Activated naive CD4-positive, alpha-beta T cell treated with anti-CD3 and anti-CD28 coated beads for 36 hours (primary cell): ENCODE measurements at places on chromosomes 11 and 22.
A peak's percentile ranks its signal among the peaks of the same experiment; 100 is the strongest.

DNA sequence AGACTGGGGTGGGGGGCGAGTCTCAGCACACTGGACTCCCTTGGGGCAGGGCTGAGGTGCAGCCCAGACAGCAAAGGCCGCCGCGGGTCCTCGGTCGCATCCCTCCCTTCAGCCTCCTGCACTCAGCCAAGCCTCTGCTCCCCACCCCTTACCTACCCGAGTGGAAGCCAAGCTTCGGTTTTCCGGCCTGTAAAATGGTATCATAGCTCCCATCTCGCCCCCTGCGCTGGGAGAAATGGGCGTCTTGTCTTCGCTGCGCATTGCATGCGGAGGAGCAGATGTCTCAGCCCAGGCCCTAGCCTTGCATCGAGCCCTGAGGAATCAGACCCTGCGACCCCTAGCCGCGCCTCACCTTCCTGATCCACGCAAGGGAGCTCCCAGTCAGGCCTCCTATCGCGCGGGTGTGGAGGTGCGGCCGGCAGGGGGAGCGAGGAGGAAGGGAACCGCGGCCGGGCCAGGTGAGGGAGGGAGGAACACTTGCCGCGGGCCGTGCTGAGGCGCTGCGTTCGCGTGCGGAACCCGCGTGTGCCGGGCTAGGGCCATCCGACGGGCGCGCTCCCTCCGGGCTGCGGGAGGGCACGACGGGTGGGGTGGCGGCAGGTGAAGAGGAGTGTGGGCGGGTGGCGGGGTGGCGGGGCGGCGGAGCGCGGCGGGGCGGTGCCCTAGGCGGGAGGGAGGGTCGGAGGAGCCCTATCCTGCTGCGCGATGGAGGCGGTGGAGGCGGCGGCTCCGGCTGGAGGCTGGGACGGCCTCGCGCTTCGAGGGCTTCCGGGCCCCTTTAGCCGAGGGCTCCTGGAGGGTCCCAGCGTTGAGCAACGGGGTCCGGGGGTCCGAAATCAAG lies 4.1 kb upstream of the TBX1 start:
- DNase-seq = peak; percentile 83

DNA sequence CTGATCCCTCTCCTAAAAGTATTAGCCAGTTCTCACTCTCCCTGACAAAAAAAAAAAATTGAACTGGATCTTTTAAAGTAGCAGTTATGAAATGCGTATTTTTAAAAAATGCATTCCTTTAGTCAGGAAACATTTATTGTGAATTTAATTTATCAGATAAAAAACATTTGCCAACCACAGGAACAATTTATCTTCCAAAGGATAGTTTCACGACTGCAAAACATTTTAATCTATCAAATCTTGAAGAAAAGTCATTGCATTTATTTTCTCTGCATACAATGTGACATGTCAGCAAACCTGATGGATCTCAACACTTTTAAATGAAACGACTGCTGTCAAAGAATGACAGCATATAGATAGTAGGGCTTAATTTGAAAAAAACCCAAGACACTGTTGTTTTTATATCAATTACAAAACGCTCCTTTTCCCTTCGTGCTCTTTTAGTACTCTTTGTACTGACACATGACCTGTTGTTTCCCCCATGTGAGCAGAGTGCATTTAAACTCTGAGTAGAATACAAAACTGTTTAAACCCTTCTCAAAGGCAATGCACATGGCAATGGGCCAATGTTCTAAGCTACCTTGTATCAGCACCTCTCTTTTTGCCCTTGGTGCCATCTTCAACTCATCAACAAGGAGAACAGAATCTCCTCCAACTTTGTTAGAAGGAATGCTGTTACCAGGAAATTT lies 107.0 kb downstream of the ATG16L2 start:
- DNase-seq = no peak

DNA sequence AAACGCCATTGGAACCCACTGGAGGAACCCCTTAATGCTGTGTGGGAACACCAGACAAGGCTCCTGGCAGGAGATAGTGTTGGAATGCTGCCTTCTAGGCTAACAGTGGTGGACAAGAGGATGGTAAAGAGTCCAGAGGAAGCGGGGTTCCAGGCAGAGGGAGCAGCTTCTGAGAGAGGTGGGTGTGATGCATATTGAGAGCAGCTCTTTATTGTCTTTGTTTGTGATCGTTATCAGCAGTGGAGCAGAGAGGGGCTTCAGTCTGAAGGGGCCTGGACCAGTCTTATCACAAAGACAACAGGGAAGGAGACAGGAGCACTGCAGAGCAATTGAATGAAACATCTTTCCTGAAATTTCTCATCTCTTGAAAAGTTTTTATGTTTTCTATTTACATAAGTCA lies 106.8 kb upstream of the PLET1 start:
- no peak for DNase-seq

GRCh38 chr22:42444077-42444904 lies 12.1 kb upstream of the NFAM1 start:
- DNase-seq = peak; percentile 92

DNA sequence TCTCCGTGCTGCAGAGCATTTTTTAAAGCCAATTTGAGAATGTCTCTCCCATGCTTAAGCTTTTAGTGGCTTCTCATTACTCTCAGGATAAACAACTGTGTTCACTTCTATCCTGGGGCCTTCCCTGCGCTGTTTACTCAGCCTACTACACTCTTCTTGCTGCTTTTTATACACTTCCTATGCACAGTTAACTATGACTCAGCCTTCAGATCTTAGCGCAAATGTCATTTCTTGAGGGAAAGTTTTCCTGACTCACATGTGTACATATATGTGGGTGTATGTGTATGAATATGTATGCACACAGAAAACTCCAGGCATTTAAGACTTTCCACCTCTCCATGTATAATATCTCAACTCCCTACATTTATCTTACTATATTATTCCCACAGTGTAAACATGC lies 9.8 kb downstream of the THAP12 start:
- peak; percentile 72 for DNase-seq

DNA sequence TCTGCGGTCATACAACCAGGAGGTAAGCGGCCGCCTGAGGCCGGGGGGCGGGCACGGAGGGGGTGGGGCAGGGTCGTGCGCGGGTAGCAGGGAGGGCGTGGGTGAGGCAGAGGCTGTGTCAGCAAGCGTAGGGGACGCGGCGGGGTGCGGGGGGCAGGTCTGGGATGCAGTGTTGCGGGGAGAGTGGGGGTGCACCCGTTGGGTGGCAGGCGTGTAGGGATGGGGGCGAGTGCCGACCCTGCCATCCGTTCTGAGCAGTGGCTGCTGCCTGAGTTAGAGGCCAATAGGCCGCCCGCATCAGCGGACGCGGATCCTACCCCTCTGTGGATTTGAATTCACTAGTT lies 1.4 kb downstream of the RIC8A start:
- DNase-seq = no peak
